ENCODE measurements at places on chromosomes 11 and 22. TPM values are rescaled to one million over a fixed set of nuclear protein-coding genes. Genes with fewer than 3 reads are reported as not detected.

GRCh38 chr11:66313321-66314185 lies 3.3 kb downstream of the CD248 start:
- no peak for DNase-seq

GRCh38 chr11:107785401-107785800 lies 73.2 kb downstream of the SLC35F2 start:
- DNase-seq: no peak

The TUB gene
- total RNA-seq: 2.2 TPM

DNA sequence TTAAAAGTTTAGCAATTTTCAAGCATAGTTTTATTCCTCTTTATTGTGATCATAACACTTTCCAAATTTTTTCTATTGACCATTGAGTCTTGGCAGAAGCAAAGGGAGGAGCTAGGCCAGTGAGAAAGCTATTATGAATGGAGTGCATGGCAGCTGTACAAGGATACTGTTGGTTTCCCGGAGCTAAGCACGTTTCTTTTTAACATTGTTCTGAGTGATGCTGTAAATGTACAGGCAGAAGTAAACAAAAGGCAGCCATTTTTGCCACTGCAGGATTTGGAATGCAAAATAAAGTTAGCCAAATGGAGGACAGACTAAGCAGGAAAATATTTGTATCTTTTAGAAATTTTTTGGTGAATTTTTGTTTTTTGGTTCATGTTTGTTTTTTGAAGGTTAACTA lies 16.2 kb downstream of the CBL start:
- DNase-seq: no peak

- DNase-seq: no peak
Measured at GRCh38 chr11:64070314-64070681, 34.6 kb downstream of the FLRT1 start.

- DNase-seq: no peak
Measured at GRCh38 chr11:72595292-72595684, 78.9 kb downstream of the PDE2A start.

DNA sequence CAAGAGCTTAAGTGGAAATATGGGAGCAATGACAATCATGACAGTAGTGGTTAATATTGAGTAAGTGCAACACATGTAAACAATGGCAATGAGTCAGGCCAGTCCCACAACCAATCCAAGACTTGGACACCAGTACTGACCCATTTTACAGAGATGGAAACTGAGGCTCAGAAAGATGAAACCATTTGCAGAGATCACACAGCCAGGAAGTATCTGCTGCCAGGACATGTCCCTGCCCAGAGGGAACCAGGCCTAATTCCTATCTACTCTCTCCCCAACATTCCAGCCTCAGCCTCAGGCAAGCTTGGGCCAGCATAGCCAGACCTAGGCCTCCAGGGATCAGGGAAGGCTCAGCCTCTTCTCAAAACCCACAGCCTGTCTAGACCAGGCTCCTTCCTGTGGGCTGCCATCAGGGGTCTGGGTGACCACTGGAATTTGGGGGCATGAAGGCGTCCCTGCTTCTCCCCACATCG lies 395.1 kb downstream of the MN1 start:
- DNase-seq: no peak
